Left lung (tissue), 14 donors: ENCODE measurements at places on chromosomes 13 and 19. TPM values are rescaled to one million over a fixed set of nuclear protein-coding genes. Genes with fewer than 3 reads are reported as not detected.

DNA sequence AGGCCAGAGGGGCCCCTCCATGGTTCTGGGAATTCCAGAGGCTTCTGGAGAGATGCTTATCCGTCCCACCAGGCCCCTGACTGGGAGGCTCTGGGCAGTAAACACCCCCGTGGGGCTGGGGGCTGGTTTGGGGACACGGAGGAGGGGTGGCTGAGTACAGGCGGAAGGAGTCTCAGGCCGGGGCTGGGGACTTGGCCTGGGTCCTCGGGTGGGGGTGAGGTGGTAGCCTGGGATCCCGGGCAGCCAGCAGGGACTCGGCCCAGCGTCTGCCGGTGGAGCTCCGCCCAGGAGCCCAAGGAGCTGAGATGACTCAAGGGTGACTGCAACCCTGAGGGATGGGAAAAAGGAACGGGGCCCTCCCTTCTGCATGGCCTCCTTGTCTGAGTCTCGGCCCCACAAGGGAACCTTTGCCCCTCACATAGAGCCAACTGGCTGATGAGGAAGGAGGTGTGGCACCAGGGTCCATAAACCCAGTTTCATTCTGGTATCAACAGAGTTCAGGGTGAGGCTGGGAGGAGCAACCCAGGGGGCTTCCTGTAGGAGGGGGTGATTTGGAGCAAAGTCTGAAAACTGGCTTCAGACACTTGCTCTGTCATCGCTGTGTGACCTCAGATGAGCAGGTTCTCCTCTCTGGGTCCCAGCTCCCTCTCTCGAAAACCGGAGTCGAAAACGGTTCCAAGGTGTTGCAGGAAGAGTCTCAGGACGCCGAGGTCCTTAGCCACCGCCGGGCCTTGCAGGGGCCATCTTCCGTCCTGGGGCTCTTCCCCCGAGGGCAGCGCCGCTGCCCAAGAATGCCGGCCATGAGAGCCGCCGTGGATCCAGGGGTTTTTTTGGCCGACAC lies 809 bp downstream of the MISP start:
- DNase-seq = no peak

CCDC169 gene
- polyA plus RNA-seq = 4.7 TPM

GRCh38 chr13:81001828-81002385 lies 661.0 kb upstream of the SPRY2 start:
- DNase-seq = no peak

MBD3L3 gene
- polyA plus RNA-seq = not detected

TNPO2 gene
- polyA plus RNA-seq = 89.1 TPM
